Chondrocyte (in vitro differentiated cells): ENCODE measurements at places on chromosomes 6 and 20. TPM values are rescaled to one million over a fixed set of nuclear protein-coding genes. Genes with fewer than 3 reads are reported as not detected.

Gene SLC22A7
- not detected in 3 replicates for total RNA-seq

DNA sequence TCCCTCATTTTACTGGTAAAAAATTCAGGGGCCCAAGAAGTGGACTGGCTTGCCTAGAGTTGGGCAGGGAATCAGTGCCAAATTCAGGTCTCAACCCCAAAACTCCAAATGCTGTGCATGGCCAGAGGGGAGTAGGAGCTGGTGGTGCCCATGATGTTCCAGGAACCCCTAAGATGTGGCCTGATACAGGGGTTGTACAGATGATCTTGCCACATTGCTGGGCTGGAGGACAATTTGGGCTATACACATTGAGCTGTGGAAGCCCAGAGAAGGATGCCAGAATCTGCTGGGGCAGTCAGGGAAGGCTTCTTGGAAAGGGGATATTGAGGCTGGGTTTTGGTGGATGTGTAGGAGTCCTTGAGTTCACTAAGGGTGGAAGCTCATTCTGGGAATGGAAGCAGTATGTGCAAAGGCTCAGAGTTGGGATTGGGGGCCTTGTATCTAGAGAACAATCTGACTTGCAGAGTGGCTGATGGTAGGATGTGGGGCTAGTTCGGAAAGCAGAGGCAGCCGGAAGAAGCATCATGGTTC, 38.0 kb upstream of the APCDD1L start:
- H3K36me3 ChIP-seq, result no peaks in the 10 kb centered on the region
- no peak for DNase-seq
- no peak overlapping the region for H3K4me3 ChIP-seq
- no peaks in the 10 kb centered on the region for H3K27me3 ChIP-seq

Gene LBP
- not detected in 3 replicates for total RNA-seq

Gene TP53RK
- 12.0 to 13.3 TPM (median 12.1 TPM) in 3 replicates for total RNA-seq

Gene MUC21
- total RNA-seq, result not detected in 3 replicates

- no peak for DNase-seq
- H3K27ac ChIP-seq, result peak overlapping the region; percentile 42
- no peaks in the 10 kb centered on the region for H3K36me3 ChIP-seq
- H3K27me3 ChIP-seq, result no peaks in the 10 kb centered on the region
Measured at GRCh38 chr6:125728739-125729138, 20.7 kb upstream of the HEY2 start.

- H3K27me3 ChIP-seq, result peaks cover 24% of the 10 kb centered on the region
- H3K4me1 ChIP-seq, result peaks cover 20% of the 10 kb centered on the region
- H3K36me3 ChIP-seq, result peaks cover 2% of the 10 kb centered on the region
Measured at GRCh38 chr20:46347841-46348803, 39.8 kb upstream of the CDH22 start.

DNA sequence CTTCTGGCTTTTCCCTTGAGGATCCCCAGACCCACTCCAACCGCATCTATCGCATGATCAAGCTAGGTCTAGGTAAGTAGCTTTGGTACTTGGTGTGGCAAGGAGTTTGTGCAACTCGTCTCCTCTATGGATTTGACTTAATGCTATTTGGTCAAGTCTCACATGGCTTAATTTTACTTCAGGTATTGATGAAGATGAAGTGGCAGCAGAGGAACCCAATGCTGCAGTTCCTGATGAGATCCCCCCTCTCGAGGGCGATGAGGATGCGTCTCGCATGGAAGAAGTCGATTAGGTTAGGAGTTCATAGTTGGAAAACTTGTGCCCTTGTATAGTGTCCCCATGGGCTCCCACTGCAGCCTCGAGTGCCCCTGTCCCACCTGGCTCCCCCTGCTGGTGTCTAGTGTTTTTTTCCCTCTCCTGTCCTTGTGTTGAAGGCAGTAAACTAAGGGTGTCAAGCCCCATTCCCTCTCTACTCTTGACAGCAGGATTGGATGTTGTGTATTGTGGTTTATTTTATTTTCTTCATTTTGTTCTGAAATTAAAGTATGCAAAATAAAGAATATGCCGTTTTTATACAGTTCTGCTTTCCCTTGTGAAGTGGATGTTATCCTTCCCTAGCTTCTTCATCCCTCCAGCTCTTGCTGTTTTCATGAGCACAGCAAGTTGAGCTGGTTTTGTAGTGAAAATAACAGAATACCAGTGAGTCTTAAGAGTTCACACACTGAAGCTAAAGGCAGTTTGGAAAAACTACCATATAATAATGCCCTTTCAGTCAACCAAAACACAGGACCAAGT, 3.8 kb downstream of the SLC35B2 start:
- no peak overlapping the region for H3K4me3 ChIP-seq
- peak overlapping the region; percentile 62 for H3K27ac ChIP-seq
- H3K27me3 ChIP-seq, result no peaks in the 10 kb centered on the region
- peaks cover 59% of the 10 kb centered on the region for H3K36me3 ChIP-seq

Gene NT5E
- 43.1 to 49.0 TPM (median 48.7 TPM) in 3 replicates for total RNA-seq
